Left renal pelvis (tissue), 4 donors: ENCODE measurements at places on chromosomes 4 and X.

DNA sequence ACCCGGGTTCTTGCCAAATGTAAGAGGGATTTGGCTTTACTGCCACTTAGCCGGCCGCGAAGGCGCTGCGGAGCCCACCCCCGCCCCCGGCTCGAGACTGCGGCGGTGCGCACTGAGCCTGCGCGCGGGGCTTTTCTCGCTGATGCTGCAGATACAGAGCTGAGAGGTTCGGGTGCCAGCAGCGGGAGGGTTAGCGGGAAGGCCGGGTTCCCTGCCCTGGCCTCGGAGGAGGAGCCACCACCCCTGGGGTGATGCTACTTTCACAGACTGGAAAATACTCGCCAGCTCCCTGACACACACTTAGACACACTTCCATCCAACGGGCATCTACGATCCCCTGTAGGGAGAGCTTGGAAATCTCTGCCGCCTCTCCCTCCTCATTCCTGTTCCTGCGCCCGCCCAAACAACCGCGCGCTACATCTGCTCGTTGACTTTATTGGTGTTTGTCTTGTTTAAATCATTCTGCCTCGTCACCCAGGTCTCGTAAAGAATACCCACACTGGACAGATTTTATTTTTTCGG is 2.1 kb upstream of the PCDH7 start:
- no peak for DNase-seq

GRCh38 chrX:118983513-118983912 is 9.1 kb downstream of the LONRF3 start:
- DNase-seq = no peak

DNA sequence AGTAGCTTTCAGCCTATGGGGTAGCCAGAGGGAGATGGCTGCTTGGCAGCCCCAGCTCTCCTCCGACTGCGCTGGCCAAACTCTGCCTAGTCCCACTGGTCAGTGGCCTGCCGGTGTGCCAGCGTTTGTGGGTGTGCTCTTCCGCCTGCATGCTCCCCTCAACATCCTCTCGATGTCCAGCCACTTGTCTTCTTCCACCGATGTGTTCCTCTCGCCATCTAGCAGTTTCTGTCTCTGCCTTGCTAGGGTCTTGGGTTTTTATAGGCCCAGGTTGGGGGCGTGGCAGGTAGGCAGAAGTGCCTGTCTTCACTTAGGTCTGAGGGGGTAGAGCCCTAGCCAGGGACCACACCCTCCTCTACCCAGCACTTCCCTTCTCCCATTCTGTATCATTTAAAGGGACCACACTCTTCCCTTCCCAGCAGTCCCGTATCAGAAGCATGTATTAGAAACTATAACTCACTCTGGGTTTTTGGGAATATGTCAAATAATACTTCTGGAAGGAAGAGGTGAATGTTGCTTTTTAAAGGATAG is 124.4 kb downstream of the KDM6A start:
- DNase-seq = no peak

- no peak for DNase-seq
These were observed 41.2 kb downstream of the LONRF3 start for GRCh38 chrX:119015407-119016237.

- no peak for DNase-seq
These were observed 6.4 kb upstream of the SLC10A6 start for GRCh38 chr4:86855572-86855971.

GRCh38 chr4:2728221-2728620 is 27.9 kb downstream of the TNIP2 start:
- no peak for DNase-seq

GRCh38 chr4:171157462-171158082 is 655.6 kb upstream of the GALNTL6 start:
- DNase-seq = no peak

GRCh38 chrX:124023838-124024238 is 62.3 kb downstream of the STAG2 start:
- DNase-seq = no peak

- DNase-seq = no peak
These were observed 103.5 kb upstream of the PPARGC1A start for GRCh38 chr4:23993373-23993772.

DNA sequence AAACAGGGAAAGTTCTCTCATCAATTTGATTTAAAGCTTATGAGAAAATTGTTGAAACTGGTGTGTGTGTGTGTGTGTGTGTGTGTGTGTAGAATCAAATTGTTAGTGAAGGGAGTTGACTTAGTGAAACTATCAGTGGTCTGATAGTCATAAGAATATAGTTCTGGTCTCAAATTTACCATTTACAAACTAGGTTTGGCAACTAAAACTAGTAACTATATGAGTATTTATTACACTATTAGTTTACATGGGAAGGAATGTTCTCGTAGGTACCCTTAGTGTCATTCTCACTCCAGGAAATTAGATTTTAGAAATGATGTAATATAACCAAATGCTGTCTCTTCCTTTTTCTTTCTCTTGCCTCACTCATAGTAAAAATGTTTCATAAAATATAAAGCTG is 11.9 kb downstream of the SULT1E1 start:
- DNase-seq = no peak

GRCh38 chr4:12770351-12770750 is 713.8 kb downstream of the RAB28 start:
- no peak for DNase-seq

DNA sequence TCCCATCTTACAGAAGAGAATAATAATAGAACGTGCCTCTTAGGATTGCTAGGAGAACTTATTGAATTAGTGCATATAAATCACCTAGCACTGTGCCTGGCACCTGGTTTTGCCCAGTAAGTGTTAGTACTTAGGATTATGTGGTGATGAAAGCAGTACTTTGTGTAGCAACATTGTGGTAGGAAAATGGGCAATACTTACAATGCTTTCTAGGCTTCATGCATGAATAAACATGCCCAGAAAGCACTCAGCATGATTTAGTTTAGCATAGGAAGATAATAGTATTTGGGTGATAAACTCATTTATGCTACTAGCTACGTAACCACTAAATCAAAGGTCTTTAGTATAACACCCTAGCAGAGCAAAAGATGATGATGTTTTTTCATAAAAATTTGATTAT is 105.6 kb downstream of the NEUROG2 start:
- DNase-seq = no peak

GRCh38 chr4:169225812-169226211 is 44.9 kb downstream of the SH3RF1 start:
- no peak for DNase-seq

DNA sequence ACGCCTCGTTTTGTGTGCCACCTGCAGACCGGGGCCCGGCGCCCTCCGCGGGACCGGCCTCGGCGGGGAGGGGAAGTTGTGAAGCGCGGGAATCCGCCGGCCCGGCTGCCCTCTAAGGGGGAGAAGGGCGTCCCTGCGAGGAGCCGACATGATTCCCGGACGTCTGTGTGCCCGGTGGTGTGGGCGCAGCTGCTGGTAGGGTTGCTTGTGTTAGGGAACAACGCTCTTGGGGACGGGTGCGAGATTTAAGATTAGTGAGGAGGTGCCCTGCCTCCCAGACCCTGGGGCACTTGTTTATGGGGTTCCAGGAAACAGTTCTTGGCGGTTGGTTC is 627 bp downstream of the CDKN2AIP start:
- no peak for DNase-seq

DNA sequence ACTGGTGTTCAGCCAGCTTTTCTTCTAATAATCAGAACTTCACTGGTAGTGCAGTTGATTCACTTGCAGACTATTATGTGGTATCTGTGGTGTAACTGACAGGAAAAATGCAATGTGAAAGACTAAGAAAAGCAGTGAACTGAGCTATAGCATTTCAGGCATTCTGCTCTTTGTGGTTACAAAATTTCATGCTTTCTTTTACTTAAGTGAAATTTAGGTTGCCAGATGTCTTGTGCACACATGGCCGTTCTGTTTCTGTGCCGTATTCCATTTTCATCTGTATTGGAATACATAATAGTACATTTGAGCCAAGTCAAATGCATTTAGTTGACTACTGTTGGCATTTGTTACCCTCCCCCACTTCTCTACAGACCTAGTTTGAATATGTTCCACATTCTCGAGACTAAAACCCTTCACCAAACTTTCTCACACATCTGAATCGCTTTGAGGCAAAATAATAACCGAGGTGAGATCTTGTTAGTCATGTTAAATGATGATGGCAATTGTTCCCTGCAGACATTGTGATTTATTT is 8.2 kb downstream of the RTL3 start:
- no peak for DNase-seq

DNA sequence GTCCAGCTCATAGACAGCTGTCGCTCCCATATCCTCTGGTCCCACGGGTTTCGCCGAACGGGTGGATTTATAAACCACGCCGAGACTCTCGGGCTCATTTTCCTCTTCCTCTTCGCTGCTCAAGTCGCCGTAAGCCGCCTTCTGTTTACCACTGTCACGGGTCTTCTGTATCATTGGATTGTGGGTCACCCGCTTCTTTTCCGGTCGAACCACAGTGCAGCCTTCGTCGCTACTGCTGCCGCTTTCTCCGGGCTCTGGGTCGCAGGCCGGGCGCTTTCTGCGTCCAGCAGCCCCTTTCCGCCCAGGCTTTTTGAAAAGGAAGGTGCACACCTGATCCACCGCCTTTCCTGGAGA is 311 bp downstream of the RNF113A start:
- no peak for DNase-seq

DNA sequence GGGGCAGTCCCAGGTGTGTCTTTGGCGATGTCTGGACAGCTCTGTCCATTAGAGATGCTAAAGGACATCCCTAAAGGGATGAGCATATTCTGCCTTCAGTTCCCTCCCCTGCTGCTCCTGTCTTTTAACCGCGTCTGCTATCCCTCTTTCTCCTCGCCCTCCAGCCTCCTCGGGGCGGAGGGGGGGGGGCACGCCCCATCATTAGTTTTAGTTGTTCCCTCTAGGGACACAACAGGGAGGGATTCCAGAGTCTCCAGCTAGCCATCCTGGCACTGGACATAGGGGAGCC is 1.1 kb downstream of the MSL3 start:
- no peak for DNase-seq

- no peak for DNase-seq
These were observed 101.9 kb downstream of the ARHGAP10 start for GRCh38 chr4:147833741-147834140.

DNA sequence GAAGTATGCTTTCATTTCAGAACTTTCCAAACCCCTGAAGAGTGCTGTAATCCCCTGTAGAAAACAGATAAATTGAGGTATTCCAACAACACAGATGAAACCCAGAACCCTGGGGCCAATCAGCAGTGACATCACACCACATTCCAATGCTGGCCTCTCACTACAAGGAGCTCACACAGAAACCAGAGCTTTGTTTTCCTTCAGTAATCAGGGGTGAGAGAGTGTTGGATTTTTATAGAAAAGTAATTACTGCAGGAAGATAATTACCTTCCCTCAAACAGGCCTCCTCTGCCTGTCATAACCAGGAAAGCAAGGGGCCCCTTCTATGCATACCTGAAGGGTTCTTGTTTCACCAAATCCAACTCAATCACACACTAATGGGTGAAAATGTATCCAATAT is 246.2 kb downstream of the SCFD2 start:
- DNase-seq = no peak

- no peak for DNase-seq
These were observed 141.0 kb downstream of the MAB21L2 start for GRCh38 chr4:150722908-150723362.

DNA sequence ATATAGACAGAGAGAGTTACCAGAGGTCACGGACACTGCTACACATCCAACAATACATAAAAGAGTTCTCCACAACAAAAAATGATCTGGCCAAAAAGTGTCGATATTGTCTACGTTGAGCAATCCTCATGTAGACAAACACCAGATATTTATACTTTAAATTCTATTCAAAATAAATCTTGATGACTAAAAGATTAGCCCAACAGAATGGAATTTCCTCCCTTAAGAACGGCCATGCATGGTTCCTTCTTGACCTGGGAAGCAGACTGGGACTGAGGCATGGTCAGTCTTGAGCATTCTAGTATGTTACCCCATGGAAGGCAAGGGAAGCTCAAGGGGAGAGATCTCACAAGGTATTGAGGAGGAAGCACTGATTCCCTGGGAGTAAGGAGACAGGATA is 43.5 kb downstream of the LHFPL1 start:
- DNase-seq = no peak

DNA sequence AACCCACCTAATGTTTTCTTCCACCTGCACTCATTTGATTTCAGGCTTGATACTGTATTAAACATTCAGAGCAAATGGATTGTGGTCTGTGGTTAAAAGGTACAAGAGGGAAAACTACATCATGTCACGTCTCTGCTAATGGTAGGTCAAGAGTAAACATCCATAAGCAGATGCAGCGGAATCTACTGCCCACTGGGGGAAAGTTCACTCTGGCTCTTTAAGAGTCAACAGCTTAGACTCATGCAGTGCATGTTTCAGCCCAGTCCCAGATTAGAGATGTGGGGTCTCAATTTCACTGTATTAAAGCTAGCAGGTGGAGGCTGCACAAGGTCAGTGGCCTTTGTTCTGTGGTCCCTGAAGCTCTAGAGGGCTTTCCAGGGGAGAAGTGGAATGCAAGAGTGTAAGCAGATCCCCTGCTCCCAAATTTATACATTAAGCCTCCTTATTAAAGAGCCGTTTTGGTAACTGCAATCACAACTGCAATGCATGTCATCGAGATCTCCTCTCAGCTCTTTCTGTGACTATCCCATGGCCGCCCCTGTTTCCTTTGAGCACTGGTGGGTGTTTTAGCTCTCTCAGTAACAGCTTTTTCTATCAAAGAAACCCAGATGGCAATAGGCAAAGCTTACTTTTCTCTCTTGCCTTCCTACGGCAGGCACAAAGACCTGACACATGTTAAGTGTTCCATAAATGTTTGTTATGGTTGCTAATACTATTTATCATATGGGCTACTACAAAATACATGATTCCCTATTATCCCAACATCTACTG is 53.4 kb downstream of the LDB2 start:
- DNase-seq = peak; percentile 46

DNA sequence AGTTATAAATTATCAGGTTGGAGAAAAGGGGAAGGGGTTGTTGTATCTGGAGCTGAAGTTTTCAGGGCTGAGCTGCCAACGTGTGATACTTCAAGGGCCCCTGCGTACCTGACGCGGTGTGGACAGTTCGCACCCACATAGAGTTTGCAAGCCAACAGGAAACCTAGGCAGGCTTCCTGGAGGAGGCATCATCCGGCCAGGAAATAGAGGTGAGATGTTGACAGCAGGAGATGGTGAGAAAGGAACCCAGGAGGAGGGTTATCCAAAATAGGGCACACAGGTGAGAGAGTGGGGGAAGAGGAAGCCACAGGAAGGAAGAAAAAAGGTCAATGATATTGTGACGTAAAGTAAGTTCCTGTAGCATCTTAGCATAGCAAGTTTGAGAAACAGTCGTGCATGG is 127.2 kb downstream of the DHRSX start:
- no peak for DNase-seq

DNA sequence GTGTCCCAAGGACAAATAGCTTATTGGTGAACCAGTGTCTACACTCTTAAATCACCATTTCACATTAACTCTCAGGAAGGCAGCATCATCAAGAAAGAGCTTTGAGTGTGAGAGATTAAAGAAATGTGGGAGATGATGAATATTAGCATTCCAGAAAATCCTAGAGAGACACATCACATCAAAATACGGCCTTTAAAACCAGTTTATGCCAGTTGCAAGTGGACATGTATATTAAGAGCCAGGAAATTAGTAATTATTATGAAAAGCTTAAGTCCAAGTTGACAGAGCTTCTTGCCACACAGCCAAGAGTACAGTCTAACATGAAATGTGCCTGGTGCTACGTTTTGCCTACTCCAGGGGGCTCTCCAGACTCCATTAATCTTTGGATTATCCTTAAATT is 503.0 kb upstream of the BOD1L1 start:
- no peak for DNase-seq

GRCh38 chr4:146029147-146029546 is 90.5 kb upstream of the ZNF827 start:
- DNase-seq = no peak

GRCh38 chrX:150184491-150184890 is 178.6 kb upstream of the MAMLD1 start:
- DNase-seq = no peak

GRCh38 chr4:8238036-8238511 is 31.5 kb upstream of the HTRA3 start:
- no peak for DNase-seq
